ENCODE measurements at places on chromosomes 3 and 15. TPM values are rescaled to one million over a fixed set of nuclear protein-coding genes. Genes with fewer than 3 reads are reported as not detected.
A peak's percentile ranks its signal among the peaks of the same experiment; 100 is the strongest.

Gene SH2D7
- total RNA-seq, result not detected

DNA sequence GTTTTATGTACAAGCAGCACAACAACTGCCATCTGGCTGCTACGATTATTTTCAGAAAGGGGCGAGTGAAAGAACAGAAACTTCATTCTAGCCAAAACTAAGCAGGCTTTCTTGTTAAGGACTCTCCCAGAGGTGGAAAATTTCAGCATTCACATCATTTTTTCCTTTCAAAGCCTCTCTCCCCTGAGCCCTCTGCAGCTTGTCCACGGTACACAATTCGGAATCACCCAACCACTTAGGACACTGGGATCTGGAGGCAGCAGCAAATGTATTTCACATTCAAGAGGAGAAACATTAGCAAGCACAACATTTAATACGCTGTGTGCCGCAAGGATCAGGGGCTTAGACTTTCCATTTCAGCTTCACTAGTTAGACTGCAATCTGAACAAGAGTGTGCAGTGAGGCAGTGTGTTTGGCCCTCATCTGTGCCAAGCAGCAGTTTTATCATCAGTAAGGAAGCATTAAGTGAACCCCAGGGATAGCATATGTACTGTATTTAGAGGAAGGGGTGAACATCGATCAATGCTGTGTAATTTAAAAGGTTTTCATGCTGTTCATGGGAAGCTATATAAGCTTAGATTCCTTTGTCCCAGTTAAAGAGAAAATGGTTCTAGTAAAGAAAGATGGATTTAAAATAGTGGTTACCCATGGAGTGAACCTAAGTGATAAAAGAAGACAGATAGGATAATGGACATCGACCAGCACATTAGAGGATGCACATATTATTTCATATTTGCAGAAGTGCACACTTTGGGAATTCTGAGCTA is 504.9 kb downstream of the TBL1XR1 start:
- H3K27ac ChIP-seq, result no peak overlapping the region
- H3K4me3 ChIP-seq, result no peak overlapping the region
- DNase-seq, result no peak
- H3K36me3 ChIP-seq, result no peaks in the 10 kb centered on the region
- H3K27me3 ChIP-seq, result no peaks in the 10 kb centered on the region

Gene CKMT1B
- 0.41 TPM for total RNA-seq

DNA sequence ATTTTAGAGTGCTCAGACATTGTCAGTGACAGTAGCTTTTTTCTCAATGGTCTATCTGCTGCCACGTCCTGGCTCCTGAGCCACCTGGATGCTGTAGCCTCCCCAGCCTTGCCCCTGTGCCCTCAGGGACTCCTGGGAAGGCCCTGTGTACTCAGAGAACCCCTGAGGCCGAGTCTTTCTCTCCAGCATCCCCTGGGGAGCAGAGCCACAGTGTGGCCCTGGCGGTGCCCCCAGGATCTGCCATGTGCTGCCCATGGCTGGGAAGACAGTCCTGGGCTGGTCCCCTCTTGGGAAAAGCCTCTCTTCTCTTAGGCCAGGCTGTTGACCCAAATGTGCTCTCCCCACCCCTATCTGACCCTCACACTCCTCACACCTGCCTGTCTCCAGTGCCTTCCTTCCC is 5.0 kb downstream of the MYD88 start:
- no peak overlapping the region for H3K4me3 ChIP-seq
- H3K27me3 ChIP-seq, result no peaks in the 10 kb centered on the region
- H3K27ac ChIP-seq, result no peak overlapping the region
- peaks cover 26% of the 10 kb centered on the region for H3K4me1 ChIP-seq
- H3K36me3 ChIP-seq, result peaks cover 20% of the 10 kb centered on the region

- H3K27ac ChIP-seq, result peak overlapping the region; percentile 73
- no peaks in the 10 kb centered on the region for H3K27me3 ChIP-seq
- H3K4me1 ChIP-seq, result peaks cover 18% of the 10 kb centered on the region
- H3K4me3 ChIP-seq, result peak overlapping the region; percentile 73
- no peaks in the 10 kb centered on the region for H3K36me3 ChIP-seq
These were observed 111.7 kb upstream of the KLF13 start for GRCh38 chr15:31214864-31215489.

Measured in activated CD8-positive, alpha-beta T cell treated with anti-CD3 and anti-CD28 coated beads for 36 hours (primary cell).